ENCODE measurements at places on chromosomes 7 and 10.

GRCh38 chr10:32744321-32744720 is 213.7 kb downstream of the ITGB1 start:
- no peak for DNase-seq

- DNase-seq, result no peak
Observed at GRCh38 chr10:61529208-61529607, 76.0 kb upstream of the TMEM26 start.

GRCh38 chr10:116710076-116710475 is 32.3 kb downstream of the HSPA12A start:
- DNase-seq, result no peak

GRCh38 chr10:117547016-117547715 is 4.6 kb downstream of the EMX2 start:
- no peak for DNase-seq

DNA sequence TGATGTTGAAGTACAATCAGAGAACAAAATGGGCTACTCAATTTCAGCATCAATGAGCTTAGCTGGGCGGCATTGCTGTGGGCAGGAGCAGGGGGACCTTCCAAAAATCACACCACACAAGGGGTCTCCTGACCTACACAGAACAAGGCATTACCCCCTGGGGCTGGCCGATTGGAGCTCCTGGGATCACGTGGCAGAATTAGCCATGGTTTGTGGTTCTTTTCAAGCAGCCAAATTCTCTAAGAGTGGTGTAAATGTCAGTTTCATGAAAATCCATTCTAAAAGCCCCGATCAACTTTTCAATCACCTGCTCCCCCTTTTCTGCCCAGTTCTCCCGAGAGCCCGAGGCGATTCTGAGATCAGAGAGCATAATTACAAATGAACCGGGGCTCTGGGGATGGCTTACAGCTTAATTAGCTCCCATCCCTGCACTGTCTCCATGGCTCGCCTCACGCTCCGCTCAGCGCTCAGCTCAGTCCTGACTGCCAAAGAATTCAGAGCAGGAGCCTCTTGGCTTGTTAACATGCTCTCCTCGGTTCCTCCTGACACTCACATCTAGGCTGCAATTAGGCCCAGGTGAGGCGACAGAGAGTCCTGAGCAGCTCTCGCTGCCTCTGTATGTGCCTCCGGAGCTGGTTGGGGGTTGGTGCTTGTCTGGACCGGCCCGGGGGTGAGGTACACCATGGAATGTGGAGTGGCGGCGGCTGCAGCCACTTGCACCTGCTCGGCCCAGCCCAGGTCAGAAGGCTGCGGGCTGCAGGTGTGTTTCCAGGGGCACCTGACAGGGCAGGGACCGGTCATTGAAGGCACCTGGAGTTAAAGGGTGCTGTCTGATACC is 111.8 kb downstream of the WDR11 start:
- DNase-seq, result no peak

DNA sequence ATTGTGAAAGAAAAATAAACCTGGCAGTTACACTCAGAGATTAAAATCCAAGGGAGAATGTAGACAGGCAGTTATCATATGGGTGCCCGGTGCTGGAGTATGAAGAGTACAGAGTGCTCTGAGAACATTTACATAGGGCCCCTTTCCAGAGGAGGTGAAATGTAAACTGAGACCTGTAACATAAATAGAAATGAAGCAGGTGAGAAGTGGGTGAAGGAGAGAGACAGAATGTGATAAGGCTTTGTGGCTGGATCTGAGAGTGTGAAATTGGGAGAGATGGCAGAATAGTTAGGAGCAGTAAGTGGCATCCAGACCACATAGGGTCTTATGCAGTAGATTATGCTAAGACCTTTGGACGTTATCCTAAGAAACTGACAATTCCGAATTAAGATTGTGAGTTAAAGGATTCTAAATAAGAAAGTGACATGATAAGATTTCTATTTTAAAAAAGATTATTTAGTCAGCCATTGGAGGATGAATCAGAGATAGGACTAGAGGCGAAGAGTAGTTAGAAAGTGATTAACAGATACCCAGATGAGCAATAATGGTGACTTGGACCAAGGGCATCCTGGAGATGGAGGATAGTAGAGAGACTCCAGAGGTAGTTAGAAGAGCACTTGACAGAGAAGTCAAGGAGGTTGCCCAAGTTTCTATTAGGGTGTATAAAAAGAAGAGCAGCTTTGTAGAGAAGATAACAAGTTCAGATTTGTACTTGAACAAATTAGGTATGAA is 36.7 kb downstream of the DNAH11 start:
- DNase-seq, result no peak

- no peak for DNase-seq
Observed at GRCh38 chr7:121446526-121446925, 50.4 kb upstream of the FAM3C start.

GRCh38 chr7:2373124-2373556 is 18.5 kb downstream of the EIF3B start:
- no peak for DNase-seq

GRCh38 chr10:3775696-3776551 is 9.1 kb downstream of the KLF6 start:
- no peak for DNase-seq

- DNase-seq, result no peak
Observed at GRCh38 chr10:9243941-9244411, 1189.5 kb downstream of the GATA3 start.

- no peak for DNase-seq
Observed at GRCh38 chr10:130930821-130931220, 380.7 kb downstream of the TCERG1L start.

DNA sequence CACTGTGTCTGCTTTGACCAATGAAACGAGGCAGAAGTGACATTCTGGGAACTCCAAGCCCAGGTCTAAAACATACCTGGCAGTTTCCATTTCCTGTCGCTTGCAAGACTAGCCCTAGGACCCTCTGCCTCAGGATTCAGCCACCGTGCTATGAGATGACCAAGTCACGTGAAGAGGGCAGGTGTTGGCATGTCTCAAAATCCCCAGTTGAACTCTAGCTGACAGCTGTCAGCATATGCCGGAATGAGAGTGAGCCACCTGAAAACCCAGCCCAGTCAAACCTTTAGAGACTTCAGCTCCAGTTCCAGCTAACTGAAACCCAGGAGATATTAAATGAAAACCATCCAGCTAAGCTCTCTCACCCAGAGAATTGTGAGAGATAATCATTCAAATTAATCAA is 89.9 kb upstream of the PPP1R3A start:
- no peak for DNase-seq

DNA sequence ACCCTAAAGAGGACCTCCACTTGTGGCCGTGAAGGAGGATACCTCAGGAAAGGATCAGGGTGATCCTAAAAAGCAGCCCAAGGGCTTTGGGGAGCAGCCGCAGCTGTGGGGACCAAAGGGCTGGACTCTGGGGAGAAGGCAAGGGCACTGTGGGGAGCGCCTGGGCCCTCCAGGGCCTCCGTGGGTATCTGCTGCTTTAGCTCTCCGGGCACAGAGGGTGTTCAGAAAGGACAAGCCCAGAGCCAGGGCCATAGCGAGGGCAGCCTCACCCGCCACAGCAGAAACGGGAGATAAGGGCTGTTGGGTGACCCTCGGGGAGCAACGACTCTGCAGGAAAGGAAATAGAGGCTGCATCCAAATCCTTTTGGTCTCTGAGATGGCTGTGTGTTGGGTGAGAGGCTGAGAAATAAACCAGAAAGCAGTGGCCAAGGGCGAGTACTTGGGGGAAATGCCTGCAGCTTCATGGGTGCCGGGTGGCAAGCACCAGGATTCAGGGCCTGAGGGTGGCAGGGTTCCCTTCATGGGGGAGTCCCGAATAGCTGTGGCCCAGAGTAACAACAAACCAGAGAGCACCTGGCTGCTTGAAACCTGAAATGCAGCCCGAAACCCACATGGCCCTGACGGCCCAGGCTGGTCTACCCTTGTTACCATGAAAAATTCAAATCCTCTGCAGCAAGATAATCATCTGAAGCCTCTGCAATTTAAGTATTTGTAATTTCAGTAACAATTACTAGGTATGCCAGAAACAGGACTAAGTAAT is 95.2 kb downstream of the VIPR2 start:
- DNase-seq, result no peak

DNA sequence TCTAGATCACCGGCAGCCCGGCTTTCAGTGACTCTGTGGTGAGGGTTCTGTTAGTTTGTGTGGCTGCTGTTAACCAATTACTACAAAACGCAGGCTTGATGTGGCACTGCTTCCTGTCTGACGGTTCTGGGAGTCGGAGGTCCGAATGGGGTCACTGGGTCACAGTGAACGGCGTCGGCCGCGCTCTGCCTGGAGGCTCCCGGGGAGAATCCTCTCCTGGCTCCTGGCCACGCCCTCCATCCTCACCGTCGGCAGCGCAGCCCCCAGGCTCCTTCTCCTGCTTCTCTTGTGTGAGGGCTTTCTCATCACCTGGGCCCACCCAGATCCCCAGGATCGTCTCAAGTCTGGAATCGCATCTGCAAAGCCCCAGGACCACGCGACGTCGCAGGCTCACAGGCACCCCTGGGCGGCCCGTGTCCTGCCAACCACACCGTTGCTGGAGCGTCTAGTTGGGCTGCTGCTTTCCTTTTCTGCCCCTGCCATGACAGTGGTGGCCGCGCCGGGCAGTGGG is 31.8 kb upstream of the NKX6-2 start:
- no peak for DNase-seq

GRCh38 chr10:123999261-123999660 is 94.1 kb downstream of the CHST15 start:
- no peak for DNase-seq

GRCh38 chr10:124971276-124971675 is 29.4 kb downstream of the ZRANB1 start:
- no peak for DNase-seq

DNA sequence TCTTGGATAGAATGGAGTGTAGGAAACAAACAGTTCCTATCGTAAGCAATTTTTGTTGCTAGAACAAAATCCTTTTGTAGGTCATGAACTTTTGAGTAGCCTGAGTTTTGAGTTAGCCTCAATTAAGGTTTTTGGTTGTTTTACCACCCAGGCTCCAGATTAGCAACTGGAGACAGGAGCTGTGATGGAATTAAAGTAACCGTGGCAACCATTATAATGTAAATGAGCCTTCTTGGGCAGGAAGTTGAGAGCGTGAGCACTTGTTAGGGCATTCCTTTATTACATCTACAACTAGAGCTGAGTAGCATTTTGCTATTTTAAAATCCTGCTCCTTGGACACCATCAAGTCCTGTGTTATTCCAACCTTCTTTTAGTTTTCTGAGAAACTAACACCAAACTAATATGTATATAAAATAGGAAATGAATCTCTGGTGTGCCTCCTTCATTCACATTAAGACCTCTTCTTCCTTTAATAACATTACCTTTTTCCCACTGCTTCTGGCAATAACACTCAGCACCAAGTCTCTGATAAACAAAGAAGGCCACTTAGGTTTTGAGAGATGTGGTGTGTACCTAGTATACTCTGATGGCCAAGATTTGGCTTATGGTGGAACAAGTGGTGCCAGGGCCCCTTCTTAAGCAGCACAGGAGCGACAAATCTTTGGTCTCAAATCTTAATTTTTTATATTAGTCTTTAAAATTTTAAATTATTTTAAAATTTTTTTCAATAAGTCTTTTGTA is 34.0 kb downstream of the AHCYL2 start:
- no peak for DNase-seq

DNA sequence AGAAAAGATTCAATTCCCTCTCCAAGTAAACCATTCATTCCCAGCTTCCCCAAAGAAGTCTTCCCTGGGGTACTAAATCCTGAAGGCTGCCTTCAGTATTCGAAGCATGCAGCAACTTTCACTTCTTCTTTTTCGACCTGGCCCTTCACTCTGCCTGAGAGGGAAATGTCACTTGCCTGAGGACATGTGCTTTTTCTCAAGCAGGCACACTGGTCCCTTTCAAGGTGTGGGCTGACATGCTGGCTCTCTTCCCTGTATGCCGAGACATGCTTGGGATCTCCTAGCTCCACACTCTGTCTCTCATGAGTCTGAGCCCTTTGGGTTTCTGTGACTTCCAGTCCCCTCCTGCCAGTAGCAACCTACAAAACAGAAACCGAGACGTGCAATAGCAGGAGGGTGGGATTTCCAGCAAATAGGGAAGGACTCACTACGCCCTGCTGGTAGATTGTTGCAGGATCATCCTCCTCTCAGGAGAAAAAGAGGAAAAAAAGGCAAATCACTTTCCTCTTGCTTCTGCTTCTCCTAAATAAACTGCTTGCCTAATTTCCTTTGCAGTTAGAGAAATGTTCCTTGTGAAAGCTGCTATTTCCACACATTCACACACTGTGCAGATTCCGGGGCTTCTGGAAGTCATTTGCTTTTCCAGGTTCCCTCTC is 33.5 kb downstream of the FIGNL1 start:
- no peak for DNase-seq

DNA sequence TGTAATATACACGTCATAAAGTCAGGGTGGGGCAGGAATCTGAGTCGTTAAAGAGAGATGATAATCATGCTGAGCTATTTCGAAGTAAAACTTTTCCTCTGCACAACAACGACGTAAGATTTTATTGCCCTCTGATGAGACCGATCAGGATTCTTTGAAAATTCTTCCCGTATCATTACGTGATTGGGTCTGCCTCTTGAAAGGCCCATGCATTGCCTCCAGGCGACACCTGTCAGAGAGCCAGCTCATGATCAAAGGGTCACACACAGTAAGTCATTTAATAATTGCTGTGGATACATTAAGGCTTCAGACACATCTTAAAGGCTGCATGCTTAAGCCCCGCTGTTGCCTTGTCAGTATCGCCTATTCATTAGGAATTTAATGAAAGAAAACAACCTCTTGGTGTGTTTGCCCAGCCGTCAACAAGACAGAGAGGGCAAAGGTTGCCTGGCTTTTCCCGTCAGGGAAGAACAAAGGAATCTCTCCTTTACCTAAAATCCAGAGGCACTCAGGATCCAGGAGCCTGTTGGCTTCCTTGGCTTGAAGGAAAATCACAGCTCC is 189.0 kb upstream of the SH2B2 start:
- DNase-seq, result no peak

DNA sequence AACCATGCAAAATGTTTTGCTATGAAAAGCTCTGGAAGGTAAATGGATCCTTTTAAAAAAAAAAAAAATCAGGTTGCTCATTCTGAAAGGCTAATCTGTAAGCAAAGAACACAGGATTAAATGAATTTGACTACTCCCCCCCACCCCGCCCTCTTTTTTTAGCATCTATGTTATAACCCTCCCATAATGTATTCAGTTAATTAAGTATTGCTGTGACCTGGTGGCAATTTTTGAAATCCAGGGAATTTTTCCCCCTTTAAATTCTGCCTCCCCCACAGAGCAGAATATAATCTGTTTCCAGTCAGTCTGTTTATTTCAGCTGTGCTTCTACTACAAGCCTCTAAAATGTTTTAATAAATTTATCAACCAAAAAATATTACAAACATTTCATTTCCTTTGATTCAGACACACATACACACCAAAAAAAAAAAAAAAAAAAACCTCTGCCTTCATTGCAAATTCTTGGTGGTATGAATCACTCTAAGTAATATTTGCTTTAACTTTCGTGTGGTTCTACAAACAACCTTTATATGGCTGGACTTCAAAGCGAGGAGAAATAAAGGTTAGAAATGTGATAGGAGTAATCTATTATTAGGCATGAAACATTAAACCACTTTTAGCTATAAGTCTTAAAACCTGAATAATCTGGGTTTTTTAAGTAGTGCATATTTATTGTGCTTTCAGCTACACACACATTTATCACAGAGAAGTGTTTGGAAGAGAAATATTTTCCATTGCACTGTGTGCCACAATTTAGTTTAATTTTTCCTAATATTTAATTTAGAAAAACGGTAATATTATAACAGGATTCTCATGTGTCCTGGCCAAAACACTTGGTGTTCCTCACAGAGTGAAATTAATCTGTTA is 64.4 kb upstream of the ARID5B start:
- DNase-seq, result no peak
